Muscle of leg (tissue), 16 donors: ENCODE measurements at places on chromosomes 2 and 18.

GRCh38 chr18:23049698-23050373, 85.4 kb upstream of the CABLES1 start:
- no peak for DNase-seq

DNA sequence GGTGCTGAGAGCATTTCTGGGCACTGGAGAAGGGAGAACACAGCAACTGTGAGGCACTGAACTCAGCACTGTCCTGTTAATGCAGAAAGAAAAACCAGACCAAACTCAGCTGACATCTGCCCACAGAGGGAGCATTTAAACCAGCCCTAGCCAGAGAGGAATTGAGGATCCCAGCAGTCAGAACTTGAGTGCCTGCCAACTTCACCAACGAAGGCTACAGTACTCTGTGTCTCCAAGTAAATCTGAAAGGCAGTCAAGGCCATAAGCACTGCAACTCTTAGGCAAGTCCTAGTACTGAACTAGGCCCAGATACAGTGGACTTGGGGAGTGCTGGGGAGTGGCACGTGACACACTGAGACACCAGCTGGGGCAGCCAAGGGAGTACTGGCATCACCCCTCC, 176.2 kb upstream of the ZC3H15 start:
- no peak for DNase-seq

GRCh38 chr18:59996370-59996966, 96.7 kb downstream of the PMAIP1 start:
- DNase-seq: peak; percentile 41

DNA sequence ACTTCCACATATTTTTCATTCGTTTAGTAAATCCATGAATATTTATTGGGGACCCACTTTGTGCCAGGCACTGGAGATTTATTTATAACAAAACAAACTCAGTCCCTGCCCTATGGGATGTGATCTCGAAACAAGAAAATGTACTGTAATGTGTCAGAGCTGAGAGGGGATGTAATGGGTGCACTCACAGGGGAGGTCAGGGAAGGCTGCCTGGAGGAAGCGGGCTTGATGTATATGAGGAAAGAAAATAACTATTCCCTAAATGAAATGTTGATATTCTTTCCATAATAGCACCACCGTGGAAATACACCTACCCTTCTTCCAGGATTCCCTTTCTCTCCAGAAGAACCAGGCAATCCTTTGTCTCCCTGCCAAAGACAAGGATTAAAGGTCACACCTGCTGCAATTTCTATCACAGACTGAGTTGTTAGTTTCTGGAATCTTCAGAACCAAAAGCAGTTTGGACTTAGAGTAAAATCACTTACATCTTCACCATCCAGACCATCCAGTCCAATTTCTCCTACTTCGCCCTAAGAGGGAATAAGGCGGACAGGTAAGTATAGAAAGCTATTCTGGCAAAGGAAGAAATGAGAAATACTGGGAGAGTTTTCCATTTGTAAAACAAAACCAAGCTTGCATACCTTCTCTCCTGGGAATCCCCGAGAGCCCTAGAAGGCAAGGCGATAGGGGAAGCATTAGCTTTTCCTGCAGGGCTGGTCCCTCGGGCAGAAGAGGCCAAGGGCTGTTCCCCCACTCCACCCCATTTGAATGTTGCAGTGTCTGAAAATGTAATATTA, 55.0 kb downstream of the COL6A3 start:
- DNase-seq: no peak
